Activated T-cell treated with anti-CD3 and anti-CD28 coated beads, Interleukin-2, amount 50 U/mL, for 4 hours (primary cell): ENCODE measurements at places on chromosomes 3 and 15.

DNA sequence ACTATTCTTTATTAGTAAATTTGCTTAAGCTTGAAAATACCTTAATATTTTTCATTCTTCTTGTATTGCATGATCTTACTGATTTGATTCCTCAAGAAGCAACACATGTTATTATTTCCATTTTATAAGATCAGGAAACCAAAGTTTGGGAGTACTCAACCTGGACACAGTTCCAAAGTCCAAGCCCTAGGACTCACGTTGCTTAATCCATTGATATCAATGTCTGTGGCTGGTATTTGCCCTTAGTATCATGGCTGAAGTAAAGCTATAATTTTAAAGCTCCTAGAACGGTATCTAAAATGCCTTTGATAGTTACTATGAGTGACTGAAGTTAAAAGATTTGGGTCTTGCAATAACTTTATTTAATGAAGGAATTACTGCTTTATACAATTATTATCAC is 1045.3 kb downstream of the TUSC7 start:
- no peak for DNase-seq

DNA sequence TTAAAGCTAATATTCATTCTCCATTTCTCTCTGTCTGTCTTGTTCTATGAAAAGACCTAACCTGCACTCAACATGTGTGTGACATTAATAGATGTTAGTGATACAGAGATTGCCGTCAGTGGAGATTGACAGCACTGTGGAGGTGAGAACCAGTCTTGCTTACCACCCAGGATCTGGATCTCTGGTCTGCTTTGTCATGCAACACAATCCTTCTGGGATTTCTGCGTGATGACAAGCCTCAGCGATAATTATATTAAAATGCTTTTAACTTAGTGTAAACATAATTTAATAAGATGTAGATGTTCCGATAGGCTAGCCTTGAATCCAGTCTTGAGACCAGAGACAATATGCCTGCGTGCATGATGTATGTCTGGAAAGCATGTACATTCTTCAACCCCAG is 262.0 kb upstream of the ZNF717 start:
- no peak for DNase-seq

DNA sequence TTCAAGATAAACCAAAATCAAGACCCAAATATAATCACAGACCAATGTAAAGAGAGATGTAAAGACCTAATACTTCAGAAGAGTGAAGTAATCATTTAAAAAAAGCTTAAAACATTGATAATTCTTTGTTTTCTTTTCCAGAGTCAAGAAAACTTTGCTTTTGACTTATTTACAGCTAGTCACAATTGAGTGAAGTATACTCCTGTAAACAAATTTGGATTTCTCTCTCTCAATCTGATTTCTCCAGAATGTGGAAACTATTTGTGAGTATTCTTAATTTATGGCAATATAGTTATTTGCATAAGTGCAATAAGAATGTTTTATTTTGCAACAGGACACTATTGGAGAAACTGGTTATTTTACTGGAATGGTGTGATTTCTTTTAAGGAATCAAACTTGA is 43.7 kb upstream of the ZBTB20 start:
- DNase-seq, result no peak

- DNase-seq, result no peak
These were observed 292.8 kb downstream of the TBL1XR1 start for GRCh38 chr3:176904506-176904905.

- DNase-seq, result no peak
These were observed 55.5 kb upstream of the PRR23C start for GRCh38 chr3:139099968-139100817.

- no peak for DNase-seq
These were observed 16.8 kb downstream of the HEMK1 start for GRCh38 chr3:50585919-50586762.

- DNase-seq, result no peak
These were observed 51.8 kb upstream of the DGKG start for GRCh38 chr3:186413615-186414415.

DNA sequence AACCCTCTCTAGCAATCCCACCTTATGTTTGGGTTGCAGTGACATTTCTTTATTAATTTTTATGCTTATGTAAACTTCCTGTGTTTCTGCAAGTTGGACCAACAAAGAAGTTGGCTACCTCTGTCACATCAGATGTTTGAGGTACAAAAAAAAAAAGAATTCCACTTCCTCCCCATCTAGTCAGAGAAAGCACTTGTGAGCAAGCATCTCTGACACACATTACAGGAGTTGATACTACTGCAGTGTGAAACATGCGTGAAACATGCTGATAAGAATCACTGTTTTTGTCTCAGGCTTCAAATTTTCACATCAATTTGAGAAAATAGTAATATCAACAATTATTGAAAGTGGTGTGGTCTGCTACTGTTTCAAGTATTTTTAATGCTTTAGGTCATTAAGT is 1.3 kb downstream of the SCAANT1 start:
- no peak for DNase-seq

DNA sequence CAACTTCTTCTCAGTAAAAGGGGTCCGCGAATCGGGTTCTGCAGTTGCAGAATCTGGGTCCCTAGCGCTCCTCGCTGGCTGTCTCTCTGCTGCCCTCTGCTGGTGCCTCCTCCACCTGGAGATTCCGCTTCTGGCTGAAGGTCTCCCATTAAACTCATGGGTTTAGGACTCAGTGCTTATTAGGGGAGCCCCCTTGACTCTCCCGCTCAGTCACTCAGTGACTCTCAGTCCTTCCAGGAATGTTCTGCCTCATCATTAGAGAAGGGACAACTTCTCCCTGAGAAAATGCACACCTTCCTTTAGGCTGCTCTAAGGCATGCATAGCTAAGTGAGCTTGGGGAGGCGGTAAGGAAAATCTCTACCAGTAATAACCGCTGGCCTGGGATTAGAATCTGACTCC is 7.1 kb downstream of the CPN2 start:
- DNase-seq, result peak; percentile 73

DNA sequence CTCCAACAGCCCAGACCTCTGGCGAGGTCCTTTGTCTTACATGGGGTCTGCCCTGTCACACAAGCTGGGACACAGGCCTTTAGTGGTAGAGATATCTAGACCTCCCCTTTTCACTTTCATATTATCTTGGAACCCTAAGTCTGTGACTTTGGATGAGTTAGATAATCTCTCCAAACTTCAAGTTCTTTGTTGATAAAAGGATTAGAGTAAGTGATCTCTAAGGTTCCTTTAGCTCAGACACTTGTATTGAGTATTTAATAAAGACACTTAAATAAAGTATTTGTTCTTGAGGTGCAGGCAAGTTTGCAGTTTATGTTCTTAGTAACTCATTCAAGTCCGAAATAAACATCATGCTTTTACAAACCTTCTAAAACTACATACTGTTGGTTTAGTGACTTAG is 459.6 kb downstream of the SHQ1 start:
- no peak for DNase-seq

GRCh38 chr3:108180194-108180593 is 42.0 kb downstream of the IFT57 start:
- no peak for DNase-seq

DNA sequence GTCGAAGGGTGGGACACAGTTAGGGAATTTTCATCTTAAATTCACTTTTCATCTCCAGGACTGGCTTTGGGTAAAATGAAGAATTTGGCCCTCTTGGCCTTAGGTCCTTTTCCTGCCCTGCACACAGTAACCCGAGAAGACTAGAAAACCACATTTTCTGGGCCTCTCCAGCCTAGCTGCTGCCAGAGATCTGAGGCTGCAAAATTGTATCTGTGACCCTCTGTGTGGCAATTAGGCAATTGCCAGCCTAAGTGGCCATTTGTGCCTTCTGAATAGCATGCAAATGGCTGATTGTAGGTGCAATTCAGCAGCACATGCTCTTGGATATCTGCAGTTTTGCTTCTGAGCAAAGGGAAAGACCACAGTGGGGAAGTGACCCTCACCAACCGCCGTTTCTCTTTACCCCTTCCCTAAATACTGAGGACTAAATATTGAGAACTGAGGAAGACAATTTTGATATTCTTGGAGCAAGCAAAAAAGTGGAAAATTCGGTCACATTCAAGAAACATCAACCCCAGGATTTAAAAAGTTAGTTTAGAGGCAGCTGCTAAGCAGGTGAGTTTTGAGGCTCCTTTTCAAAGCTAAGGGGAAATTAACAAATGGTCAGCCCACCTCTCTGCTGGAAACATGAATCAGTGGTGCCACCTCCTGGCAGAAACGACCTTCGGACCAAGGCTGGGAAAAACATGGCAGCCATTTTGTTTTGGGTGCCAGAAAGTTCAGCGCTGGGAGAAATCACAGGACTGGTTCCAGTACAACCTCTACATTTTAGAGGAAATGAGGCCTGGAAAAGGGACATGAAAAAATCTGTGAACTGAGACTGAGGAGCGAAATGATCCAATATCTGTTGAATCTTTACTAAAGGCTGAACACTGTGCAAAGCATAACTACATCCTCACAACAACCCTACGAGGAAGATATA is 56.6 kb upstream of the PRTG start:
- DNase-seq, result no peak
